Posterior cingulate gyrus (tissue), 11 donors: ENCODE measurements at places on chromosomes 4 and X.

DNA sequence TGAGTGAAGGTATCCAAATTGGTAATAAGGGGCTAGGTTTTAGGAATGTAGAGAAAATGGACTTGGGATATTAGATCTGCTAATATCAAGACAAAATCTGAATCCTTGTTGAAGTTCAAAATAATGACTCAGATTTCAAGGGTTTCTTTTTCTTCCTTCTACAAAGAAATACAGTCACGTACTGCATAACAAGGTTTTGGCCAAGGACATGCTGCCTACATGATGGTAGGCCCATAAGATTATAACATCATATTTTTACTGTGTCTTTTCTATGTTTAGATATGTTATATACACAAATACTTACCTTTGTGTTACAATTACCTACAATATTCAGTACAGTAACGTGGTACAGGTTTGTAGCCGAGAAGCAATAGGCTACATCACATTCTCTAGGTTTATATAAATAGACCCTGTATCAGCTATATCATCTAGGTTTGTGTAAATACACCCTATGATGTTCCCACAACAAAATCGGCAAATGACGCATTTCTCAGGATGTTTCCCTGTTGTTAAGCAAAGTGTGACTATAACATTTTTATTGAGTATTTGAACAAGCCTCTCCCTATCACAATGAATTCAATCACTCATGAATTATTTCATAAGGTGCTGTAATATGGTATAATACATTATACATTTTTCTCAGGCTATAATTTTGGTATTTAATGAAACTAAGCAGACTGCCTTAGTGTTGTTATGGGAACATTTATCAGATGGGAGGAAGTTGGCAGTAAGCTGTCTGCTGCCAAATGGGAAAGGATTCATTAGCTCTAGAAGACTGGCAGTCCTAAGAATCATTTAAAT, 186.3 kb downstream of the PPP3CA start:
- DNase-seq = no peak

- DNase-seq = no peak
Observed at GRCh38 chr4:109977854-109978501, 65.3 kb downstream of the EGF start.

DNA sequence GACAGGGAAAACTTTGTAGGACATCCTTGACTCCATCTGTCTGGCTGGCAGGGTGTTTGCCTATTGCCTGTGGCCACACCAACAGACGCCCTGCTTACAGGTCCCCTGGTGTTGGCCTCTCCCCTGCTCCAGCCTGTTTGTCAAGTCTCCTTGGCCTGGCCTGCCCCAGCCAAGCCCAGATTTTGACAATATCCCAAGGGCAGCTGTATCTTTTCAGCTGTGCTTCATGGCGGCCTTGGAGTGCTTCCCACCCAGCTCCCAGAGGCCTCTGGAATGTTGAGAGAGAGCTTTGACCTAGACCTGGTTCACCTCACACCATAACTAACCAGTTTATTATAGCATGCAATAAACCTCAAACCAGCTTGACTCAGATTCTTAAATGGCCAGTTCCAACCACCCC, 204.0 kb upstream of the NHS start:
- DNase-seq = no peak

DNA sequence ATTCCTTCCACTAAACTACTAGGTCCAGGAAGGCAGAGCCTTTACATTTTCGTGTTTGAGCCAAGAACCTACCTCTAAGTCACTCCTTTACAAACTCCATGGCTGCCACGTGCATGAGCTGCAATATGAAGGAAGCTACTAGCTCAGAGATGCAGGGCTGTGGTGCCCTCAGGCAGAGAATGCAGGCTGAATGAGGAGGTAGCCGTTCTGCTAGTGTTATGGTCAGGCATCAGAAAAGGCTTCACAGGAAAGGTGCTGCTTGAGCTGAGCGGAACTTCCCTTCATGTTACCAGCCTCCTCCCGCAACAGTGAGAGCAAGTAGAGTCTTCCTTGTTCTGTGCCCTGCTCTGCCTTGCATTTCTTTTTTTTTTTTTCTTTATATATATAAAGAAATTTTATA, 148.3 kb upstream of the PACRGL start:
- DNase-seq = no peak

- no peak for DNase-seq
Observed at GRCh38 chr4:152240232-152240631, 295.7 kb downstream of the FBXW7 start.

DNA sequence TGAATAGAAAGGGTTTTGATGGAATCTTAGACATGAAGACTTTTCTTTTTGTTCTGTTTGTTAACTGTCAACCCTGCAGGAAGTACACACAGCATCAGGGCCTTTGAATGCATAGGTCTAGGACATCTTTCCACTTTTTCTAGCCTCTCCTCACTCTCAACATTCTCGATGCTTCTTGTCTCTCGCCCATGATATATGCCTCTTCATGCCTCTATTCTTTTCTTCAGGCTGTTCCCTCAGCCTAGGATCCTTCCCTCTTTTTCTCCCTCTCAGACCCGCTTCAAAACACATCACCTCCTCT, 9.6 kb downstream of the PDGFC start:
- no peak for DNase-seq

DNA sequence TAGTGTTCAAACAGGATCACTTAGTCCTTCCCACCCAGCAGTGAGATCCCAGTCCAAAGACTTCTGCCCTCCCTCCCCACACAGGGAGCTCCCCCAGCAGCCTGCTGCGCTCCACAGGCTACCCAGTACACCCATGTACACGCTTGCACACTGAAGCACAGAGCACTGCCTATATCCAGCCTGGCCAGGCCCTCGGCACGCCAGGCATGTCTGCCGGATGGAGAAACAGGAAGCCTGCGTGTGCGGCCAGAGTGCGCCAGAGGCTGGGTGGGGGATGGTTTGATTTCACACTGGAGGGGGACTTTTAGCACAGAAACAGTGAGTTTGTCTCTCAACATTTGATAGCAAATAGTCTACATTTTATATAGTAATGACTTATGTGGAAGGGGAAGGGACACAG, 833.5 kb upstream of the IGFBP7 start:
- DNase-seq = no peak

GRCh38 chr4:156198511-156198910, 244.8 kb upstream of the CTSO start:
- DNase-seq = no peak

- DNase-seq = no peak
Observed at GRCh38 chr4:76883147-76883546, 14.8 kb downstream of the SOWAHB start.

- DNase-seq = no peak
Observed at GRCh38 chr4:6027392-6027791, 9.2 kb upstream of the C4orf50 start.

- DNase-seq = no peak
Observed at GRCh38 chrX:136193771-136194170, 46.4 kb downstream of the FHL1 start.

- no peak for DNase-seq
Observed at GRCh38 chr4:25729564-25729963, 73.9 kb downstream of the SLC34A2 start.

GRCh38 chr4:10115797-10116568, 616 bp downstream of the WDR1 start:
- DNase-seq = peak; percentile 82

- no peak for DNase-seq
Observed at GRCh38 chr4:39846705-39847104, 131.0 kb downstream of the PDS5A start.

- DNase-seq = no peak
Observed at GRCh38 chrX:97850911-97851310, 967.2 kb downstream of the RPA4 start.

DNA sequence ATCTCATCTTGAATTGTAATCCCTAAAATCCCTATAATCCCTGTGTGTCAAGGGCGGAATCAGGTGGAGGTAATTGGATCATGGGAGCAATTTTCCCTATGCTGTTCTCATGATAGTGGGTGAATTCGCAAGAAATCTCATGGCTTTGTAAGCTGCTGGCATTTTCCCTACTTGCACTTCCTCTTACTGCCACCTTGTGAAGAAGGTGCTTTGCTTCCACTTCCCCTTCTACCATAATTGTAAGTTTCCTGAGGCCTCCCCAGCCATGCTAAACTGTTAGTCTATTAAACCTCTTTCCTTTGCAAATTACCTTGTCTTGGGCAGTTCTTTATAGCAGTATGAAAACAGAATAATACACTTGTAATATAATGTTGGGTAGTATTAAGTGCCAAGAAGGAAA, 1087.4 kb upstream of the SLIT2 start:
- DNase-seq = no peak

GRCh38 chrX:118989886-118990285, 15.5 kb downstream of the LONRF3 start:
- no peak for DNase-seq

- DNase-seq = no peak
Observed at GRCh38 chr4:112832493-112832892, 195.6 kb downstream of the LARP7 start.

DNA sequence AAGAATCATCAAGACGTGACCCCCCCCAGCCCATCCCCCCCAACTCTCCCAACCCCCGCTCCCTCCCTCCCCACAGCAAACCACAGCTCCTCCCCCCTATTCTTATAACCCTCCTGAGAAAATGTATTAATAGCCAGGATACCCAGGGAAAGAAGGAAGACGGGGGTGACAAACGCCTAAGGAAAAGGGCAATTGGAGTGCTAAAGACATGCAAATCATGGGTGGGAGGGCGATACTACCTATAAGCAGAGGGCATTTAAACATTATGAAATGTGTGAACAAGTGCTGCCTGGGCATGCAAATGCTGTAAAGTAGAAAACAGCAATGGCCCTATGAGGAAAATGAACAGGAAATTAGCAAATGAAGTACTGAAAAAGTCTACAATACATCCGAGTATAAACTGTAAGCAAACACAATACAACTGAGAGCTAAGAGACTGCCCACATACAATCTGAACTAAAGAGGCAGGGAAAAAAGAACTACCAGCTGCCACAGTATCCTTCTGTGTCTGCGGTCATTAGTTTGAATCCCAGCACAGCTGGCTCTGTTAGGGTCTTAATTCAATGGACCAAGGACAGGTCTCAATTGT, 2.4 kb downstream of the CXXC4 start:
- no peak for DNase-seq

DNA sequence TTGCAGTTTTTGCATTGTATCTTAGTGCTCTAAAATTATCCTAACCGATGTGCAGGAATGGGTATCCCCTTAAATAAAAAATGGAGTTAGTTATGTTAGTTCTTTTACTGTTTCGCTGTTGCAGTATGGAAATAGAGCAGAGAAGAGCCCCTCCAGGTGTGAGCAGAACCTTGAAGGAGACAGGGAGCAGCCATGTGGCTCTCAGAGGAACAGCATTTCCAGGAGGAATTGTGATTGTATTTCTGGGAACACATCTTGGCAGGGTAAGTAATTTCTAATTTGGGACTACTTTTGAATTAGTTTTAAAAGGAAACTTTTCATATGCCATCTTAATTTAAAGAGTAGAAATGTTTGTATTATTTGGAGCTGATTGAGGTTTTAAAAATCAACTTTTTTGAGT, 5.3 kb upstream of the CCDC158 start:
- no peak for DNase-seq

DNA sequence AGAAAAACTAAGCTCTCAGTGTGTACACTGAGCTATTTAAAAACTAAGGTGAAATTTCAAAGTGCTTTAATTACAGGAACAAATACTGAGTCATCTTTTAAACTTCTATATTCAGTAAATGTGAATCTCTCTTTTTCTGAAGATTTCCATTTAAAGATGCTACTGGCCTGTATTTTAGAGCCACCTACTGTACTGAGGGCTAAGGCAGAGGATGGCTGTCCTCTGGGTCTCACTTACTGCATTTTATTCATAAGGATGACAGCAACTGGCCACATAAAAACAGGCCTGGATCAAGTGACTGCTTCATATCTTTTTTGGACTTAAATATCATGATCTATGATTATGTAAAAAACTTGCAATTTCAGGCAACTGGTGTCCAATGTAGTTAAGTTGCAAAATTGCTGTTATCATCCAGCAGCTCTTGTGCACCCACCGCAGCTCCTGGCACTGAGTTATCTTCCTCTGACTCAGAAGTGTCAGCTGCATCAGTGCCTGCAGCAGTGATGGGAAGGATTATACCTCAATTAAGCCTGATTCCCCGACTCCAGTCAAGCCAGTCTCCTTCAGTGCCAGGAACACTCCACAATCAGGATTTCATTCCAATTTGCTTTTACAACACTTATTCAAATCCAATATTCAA, 1073.7 kb downstream of the PDHA2 start:
- peak; percentile 80 for DNase-seq

GRCh38 chr4:67401902-67402301, 143.4 kb downstream of the CENPC start:
- DNase-seq = no peak

DNA sequence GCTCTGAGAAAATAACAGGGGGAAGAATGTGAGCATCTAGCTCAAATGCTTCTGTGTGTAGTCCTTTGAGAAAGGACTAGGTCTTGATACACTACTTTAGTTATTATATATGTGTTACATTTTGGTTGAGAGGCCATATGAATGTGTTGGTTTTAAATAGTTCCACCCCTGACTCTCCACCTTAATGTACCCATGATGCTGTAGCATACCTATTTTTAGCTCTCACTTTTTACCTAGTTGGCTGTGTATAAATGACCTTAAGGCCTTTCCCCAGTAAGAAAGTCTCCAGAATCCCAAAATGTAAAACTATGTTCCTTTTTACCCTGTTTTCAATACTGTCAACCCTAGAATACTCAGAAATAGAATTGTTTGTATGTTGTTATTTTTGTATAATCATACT, 20.0 kb upstream of the NPNT start:
- DNase-seq = no peak

- DNase-seq = no peak
Observed at GRCh38 chrX:34868633-34869032, 74.0 kb upstream of the FAM47B start.

GRCh38 chr4:32161392-32161791, 1441.2 kb downstream of the PCDH7 start:
- DNase-seq = no peak
